Pancreas (tissue), 10 donors: ENCODE measurements at places on chromosomes 5 and 9. TPM values are rescaled to one million over a fixed set of nuclear protein-coding genes. Genes with fewer than 3 reads are reported as not detected.

The HACD4 gene
- total RNA-seq: 0.35 TPM

The PTGR1 gene
- 7.6 TPM for total RNA-seq

The CDKN2B-AS1 gene
- not detected for total RNA-seq

The SOHLH1 gene
- not detected for total RNA-seq

The IL9 gene
- not detected for total RNA-seq

The SLC1A1 gene
- total RNA-seq: 2.0 TPM

The AQP7 gene
- 2.6 TPM for total RNA-seq

The ANXA2R gene
- 0.39 TPM for total RNA-seq

The KCNV2 gene
- not detected for total RNA-seq

DNA sequence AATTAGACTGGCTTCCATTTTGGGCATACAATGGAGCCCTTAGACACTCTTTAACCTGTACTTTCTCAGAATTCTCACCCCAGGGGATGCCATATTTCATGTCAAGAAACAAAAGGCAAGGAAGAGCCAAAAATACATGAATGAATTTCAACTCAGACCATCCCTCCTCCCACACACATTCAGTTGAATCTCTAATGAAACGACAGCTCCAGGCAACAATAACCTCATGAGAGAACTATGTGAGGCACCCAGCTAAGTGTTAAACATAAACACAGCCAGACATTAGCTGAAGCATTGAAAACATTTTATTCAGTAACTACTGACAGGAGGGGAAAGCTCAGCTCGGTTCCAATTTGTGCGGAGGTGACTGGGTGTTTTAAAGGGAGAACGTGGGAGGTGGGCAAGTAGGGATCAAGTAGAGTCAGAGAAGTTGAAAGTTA, 1359.1 kb upstream of the CDH9 start:
- H3K27me3 ChIP-seq: no peaks in the 10 kb centered on the region
- H3K4me3 ChIP-seq: no peak overlapping the region
- no peak for DNase-seq

DNA sequence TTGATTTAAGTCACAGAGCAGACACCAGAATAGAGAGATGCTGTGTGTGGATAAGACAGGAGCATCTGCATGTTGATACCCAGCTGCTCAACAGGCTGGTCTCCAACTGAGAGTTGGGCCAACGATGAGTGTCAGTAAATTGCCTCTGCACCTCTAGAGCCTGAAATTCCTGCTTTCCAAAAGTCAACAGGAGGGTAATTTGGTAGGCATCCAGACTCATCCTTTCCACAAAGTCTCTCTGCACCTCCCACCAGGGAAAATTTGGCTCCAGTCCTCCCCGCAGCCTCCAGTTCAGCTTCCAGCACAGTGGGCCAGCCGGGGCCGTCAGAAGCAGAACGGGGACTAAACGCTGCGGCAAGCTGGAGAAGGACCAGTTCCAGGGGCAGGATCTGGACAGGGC, 136.9 kb downstream of the RFK start:
- no peaks in the 10 kb centered on the region for H3K4me1 ChIP-seq
- DNase-seq: no peak
- H3K27ac ChIP-seq: no peak overlapping the region
- no peaks in the 10 kb centered on the region for H3K27me3 ChIP-seq

DNA sequence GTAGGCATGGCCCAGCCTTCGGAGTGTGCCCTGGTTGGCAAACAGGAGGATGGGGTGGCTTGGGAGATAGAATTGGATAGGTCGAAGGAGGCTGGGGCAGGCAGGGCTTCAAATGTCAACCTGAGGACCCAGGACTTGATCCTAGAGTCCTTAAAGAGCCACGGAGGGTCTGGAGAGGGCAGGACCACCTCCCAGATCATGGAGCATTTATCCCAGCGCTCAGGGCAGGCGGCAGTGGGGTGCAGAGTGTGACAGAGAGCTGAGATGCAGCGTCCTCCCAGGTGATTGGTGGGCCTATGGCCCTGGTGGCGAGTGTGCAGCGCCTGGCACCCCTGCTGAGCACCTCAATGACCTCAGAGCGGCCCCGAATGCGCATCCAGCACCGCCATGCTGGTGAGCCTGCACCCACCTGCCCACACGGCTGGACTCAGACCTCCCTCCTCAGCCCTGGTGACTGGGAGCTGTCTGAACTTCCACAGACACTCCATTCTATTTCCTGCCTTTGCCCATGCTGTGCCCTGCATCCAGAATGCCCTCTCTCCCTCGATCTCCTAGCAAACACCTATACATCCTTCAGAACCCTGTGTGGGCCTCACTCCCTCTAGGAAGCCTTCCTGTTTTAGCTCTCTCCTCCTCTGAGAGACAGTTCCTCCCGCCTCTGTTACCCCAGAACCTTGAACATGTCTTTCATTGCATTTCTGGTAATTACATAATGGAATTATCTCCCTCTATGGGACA, 6.3 kb downstream of the ADGRD2 start:
- H3K36me3 ChIP-seq: no peaks in the 10 kb centered on the region
- DNase-seq: peak; percentile 26
- no peak overlapping the region for H3K4me3 ChIP-seq
- H3K27me3 ChIP-seq: no peaks in the 10 kb centered on the region
- H3K27ac ChIP-seq: no peak overlapping the region

DNA sequence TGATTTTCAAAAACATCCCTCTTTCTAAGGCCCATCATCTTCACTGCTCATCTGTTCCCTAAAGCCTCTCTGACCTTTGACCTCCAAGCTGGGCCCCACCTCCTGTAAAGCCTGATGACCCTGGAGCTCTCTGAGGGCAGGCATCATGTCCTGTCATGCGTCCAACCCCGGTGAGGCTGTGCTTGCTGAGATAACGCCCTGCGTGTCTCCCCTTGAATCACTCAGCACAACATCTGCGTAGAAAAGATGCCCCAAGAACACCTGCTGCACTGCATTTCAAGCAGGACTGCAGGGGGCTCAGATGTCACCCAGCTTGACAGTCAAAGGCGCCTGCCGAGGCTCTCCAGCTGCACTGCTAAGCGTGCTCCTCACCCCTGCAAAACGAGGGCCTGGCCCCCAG, 78.0 kb downstream of the OTULIN start:
- no peaks in the 10 kb centered on the region for H3K27me3 ChIP-seq
- DNase-seq: no peak
- H3K4me3 ChIP-seq: no peak overlapping the region
- peaks cover 5% of the 10 kb centered on the region for H3K36me3 ChIP-seq
- H3K4me1 ChIP-seq: no peaks in the 10 kb centered on the region

DNA sequence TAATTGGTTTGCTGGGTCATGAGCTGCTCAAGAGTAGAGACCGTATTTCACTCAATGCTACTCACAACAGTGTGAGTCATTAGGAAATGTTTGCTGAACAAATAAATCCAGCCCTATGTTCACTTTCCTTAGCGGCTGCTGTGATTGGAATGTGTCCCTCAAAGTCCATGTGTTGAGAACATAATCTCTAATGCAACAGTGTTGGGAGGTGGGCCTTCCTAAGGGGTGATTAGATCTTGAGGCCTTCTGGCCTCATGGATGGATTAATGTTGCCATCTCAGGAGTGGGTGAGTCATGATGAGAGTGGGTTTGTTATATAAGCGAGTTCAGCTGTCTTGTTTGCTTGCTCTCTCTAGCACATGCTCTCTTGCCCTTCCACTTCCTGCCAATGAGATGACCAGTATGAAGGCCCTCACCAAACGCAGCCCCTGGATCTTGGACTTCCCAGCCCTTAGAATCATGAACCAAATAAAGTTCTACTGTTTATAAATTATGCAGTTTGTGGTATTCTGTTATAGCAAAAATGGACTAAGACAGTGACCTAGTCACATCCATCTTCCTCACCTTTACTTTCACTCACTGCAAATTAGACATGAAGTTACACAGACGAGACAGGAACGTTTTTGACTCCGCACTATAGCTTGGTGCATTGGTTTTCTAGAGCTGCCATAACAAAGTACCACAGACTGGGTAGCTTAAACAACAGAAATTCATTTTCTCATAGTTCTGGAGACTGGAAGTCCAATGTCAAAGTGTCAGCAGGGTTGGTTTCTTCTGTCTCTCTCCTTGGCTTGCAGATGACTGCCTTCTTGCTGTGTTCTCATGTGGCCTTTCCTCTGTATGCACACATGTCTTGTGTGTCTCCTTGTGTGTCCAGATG, 50.9 kb upstream of the FAM169A start:
- H3K27me3 ChIP-seq: no peaks in the 10 kb centered on the region
- H3K4me3 ChIP-seq: no peak overlapping the region
- H3K27ac ChIP-seq: no peak overlapping the region
- H3K4me1 ChIP-seq: no peaks in the 10 kb centered on the region
- no peaks in the 10 kb centered on the region for H3K36me3 ChIP-seq

- no peak overlapping the region for H3K27ac ChIP-seq
- H3K27me3 ChIP-seq: no peaks in the 10 kb centered on the region
Observed at GRCh38 chr9:19926774-19927173, 137.9 kb upstream of the SLC24A2 start.

- DNase-seq: no peak
- H3K36me3 ChIP-seq: no peaks in the 10 kb centered on the region
- H3K4me1 ChIP-seq: no peaks in the 10 kb centered on the region
- no peaks in the 10 kb centered on the region for H3K27me3 ChIP-seq
- H3K4me3 ChIP-seq: no peak overlapping the region
Observed at GRCh38 chr9:91026266-91026665, 224.6 kb downstream of the SYK start.

DNA sequence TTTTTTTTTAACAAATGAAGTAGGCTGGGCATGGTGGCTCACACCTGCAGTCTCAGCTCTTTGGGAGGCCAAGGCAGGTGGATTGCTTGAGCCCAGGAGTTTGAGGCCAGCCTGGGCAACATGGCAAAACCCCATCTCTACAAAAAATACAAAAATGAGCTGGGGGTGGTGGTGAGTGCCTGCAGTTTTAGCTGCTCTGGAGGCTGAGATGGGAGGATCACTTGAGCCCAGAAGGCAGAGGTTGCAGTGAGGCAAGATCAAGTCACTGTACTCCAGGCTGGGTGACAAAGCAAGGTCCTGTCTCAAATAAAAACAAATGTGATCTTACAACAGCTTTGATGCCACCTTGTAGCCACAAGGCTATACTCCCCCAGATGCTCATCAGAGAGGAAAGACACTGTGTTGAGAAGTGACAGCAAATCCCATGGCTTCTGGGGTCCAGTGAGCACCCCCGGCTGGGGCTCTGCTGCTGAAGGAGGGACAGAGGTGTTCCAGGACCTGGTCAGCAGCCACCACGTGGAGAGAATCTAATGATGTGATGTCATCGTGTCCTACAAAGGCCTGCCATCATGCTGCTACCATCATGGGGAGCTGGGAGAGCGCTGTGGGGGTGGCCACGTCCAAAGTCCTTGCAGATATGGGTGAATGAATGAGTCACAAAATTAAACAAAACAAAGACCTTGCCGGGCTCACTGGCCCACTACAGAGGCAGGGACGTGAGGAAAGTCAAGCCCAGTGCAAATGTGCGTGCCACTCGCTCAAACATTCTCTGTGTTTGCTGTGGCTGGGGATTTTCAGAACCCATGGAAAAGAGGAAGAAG, 60.7 kb downstream of the PRRT1B start:
- H3K27ac ChIP-seq: no peak overlapping the region
- H3K27me3 ChIP-seq: no peaks in the 10 kb centered on the region
- no peak overlapping the region for H3K4me3 ChIP-seq
- peak; percentile 65 for DNase-seq
- H3K36me3 ChIP-seq: peaks cover 12% of the 10 kb centered on the region
- no peaks in the 10 kb centered on the region for H3K4me1 ChIP-seq

- H3K27ac ChIP-seq: no peak overlapping the region
- no peak for DNase-seq
- H3K27me3 ChIP-seq: no peaks in the 10 kb centered on the region
- no peak overlapping the region for H3K4me3 ChIP-seq
Observed at GRCh38 chr5:113524927-113525326, 11.4 kb downstream of the YTHDC2 start.

- H3K4me1 ChIP-seq: no peaks in the 10 kb centered on the region
- no peak overlapping the region for H3K27ac ChIP-seq
- no peak for DNase-seq
- no peaks in the 10 kb centered on the region for H3K36me3 ChIP-seq
- H3K4me3 ChIP-seq: no peak overlapping the region
- H3K27me3 ChIP-seq: no peaks in the 10 kb centered on the region
Observed at GRCh38 chr9:84613431-84613830, 56.1 kb upstream of the NTRK2 start.

DNA sequence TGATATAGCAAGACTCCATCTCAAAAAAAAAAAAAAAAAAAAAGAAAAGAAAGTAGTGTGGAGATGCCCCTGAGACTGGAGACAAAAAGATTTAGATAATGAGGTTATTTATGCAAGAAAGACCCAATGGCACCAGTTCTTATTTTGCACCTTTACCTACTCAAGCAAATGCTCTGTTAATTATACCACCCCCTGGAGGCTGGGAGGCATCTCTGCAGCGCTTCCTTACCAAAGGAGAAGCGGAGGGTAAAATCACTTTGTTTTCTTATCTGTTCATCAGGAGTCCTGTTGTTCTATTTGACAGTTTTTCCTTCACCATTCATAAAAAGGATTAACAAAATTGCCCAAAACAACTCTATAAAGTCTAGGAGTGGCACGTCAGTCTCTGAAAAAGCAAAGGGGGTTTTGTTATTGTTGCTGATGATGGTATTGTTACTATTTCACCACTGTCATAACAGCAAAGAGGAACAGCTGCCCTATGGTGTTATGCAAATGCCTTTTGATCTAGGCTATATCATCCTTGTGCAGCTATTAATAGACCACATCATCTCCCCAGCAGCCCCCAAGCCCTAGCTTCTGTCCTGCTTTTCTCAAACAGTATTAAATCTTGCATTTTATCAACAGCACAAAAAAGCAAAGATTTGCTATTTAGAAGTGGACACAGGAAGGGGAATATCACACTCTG, 174.0 kb downstream of the PALM2AKAP2 start:
- no peaks in the 10 kb centered on the region for H3K4me1 ChIP-seq
- no peak overlapping the region for H3K27ac ChIP-seq
- no peaks in the 10 kb centered on the region for H3K27me3 ChIP-seq
- no peak for DNase-seq
- H3K4me3 ChIP-seq: no peak overlapping the region

DNA sequence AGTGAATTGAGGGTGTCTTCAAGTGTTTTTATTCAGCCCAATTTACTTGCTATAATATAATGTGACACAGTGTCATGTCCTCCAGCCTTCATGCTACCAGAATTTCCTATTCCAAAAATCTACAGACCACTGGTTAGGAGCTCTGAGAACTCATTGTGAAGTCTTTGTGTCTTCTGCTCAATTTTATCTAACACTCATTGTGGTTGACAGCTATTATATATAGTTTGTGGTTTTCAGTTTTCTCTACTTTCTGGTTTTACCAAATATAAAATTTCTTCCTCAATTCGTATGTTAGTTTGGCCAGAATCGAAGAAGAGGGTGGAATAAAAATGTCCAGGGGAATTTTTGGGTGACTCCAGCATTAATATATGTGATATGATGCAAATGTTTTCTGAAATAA, 509.3 kb upstream of the NUDT12 start:
- H3K4me1 ChIP-seq: no peaks in the 10 kb centered on the region
- DNase-seq: no peak
- H3K27ac ChIP-seq: no peak overlapping the region
- H3K36me3 ChIP-seq: no peaks in the 10 kb centered on the region
- no peak overlapping the region for H3K4me3 ChIP-seq

GRCh38 chr9:110330484-110331105, 7.1 kb downstream of the TXNDC8 start:
- H3K27ac ChIP-seq: no peak overlapping the region
- no peak overlapping the region for H3K4me3 ChIP-seq
- no peaks in the 10 kb centered on the region for H3K27me3 ChIP-seq
- H3K4me1 ChIP-seq: no peaks in the 10 kb centered on the region
- no peaks in the 10 kb centered on the region for H3K36me3 ChIP-seq

- no peak for DNase-seq
- H3K4me3 ChIP-seq: peak overlapping the region; percentile 10
- no peaks in the 10 kb centered on the region for H3K27me3 ChIP-seq
- peaks cover 5% of the 10 kb centered on the region for H3K4me1 ChIP-seq
Observed at GRCh38 chr9:131238402-131239021, 37.8 kb downstream of the FAM78A start.
